Lower leg skin (tissue), 4 donors: ENCODE measurements at places on chromosomes 16 and 17. TPM values are rescaled to one million over a fixed set of nuclear protein-coding genes. Genes with fewer than 3 reads are reported as not detected.
A peak's percentile ranks its signal among the peaks of the same experiment; 100 is the strongest.

GRCh38 chr16:71789136-71789535 is 19.5 kb downstream of the AP1G1 start:
- DNase-seq = no peak

DNA sequence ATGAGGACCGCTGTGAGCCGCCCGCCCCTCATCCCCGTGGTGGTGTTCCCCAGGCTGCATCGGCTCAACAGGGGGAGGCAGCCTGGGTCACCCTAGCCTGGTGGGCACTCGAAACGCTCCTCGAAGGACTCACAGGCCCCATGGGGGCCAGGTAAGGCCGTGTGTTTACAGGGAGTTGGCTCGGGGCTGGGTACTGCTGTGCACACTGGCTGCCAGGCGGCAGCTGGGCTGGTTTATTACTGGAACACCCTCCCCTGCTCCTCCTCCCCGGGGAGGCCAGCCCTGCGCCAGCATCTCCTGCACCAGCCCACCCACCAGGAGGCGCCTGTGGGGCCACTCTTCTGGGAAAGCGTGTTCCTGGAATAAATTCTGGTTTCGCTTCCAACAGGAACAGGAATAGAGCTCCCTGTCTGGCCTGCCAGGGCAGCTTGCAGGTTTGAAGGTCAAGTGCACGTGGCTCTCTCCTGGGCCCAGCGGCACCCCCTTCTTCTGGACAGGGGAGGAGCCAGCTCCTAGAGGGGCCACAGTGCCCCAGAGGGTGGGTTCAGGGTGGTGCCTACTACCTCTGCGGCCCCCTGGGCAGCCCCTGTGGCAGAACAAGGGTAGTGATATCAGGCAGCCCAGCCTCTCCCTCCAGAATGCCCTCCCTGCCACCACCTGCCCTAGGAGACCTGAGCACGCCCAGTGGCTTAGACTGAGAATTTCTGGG is 11.3 kb downstream of the MCRIP1 start:
- peak; percentile 94 for DNase-seq

GRCh38 chr17:68482576-68483041 is 25.3 kb upstream of the WIPI1 start:
- DNase-seq = no peak

GRCh38 chr17:67655478-67656148 is 62.1 kb upstream of the NOL11 start:
- no peak for DNase-seq

Gene NACA2
- total RNA-seq = not detected
